NCI-H345 (cell line): ENCODE measurements at places on chromosomes 2 and 18.
A peak's percentile ranks its signal among the peaks of the same experiment; 100 is the strongest.

GRCh38 chr18:23857756-23858155 lies 156.8 kb upstream of the TTC39C start:
- DNase-seq: no peak

DNA sequence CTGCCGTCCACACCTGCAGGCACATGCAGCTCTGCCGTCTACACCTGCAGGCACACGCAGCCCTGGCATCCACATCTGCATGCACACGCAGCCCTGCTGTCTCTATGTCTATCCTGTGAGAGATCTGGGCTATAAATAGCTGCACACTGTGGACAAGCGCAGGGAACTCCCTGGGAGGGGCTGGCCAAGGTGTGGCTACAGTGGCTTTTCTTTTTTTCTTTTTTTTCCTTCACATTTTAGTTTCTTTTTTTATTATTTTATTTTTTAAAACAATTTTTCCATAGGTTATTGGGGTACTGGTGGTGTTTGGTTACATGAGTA lies 42.0 kb downstream of the TMEM182 start:
- DNase-seq: no peak

GRCh38 chr2:176612736-176613135 lies 343.5 kb downstream of the MTX2 start:
- DNase-seq: no peak

DNA sequence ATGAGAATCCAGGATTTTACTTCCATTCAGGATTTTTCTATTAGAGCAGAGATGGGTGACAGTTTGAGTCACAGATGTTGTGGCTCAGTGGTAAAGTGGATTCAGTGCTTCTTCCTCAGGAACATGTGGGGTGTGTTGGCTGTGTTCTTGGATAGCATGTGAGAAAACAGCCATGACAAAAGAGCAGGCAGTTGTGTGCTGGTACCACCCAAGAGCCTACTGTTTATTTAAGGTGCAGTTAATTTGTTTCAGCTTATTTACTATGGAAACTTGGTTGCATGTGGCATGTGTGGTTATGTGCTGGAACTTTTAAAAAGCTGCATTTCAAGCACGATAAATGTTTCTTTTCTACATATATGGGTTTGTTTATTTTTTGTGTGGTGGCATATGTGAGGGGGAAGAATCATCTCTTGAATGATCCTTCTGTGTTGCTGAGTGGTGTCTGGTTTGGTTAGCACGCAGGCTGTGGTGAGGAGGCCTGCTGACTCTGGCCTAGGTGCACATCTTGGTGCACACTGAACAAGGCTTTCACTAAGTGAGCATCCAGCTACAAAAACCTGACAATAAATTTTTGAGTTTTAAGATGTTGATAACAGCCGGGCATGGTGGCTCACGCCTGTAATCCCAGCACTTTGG lies 67.3 kb downstream of the SPTBN1 start:
- DNase-seq: no peak

DNA sequence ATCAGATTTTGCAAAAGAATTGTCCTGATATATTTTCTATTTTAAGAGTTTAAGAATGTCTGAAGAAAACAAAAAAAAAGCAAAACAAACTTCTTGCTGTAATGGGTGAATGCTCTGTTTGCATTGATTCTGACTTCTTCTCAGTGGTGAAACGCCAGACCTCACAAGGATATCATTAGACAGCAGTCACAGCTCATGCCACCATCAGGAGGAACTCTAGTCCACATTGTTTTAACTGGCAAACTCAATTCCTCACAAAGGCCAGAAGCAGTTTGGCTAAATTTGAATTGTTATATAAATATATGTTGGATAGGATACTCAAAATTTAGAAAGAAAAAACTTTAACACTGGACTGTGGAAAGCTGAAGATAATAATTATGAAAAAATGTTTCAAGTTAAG lies 89.4 kb downstream of the DOK6 start:
- DNase-seq: no peak

DNA sequence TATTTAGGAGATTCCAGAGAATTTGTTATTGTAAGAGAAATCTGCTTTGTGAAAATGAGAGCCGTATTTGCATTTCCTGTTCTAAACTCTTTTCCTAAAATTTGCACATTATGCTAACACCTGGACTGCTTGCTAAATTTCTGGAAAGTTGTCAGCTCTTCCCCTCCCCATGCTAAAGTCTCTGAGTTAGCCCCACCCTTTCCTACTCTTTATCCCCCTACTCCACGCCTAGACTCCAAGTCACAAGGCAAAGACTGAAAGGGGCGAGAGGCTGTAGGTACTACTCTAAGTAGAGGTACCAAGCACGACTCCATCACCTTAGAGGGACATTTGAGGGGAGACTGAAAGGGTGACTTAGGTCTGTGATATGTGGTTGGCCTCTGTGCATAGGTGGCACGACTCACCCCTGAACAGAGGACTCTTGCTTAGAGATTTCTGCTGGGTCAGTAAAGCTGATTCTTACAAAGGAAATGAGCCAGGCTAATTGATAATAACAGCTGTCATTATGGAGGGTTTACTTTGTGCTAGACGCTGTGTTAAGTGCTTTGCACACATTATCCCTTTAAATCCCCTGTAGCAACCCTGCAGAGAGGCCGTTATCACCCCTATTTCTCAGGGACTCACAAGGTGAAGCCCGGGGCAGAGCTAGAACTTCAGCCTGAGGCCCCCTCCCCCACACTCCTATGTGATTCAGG lies 373.5 kb downstream of the EN1 start:
- no peak for DNase-seq

GRCh38 chr18:54774423-54774822 lies 53.9 kb upstream of the RAB27B start:
- no peak for DNase-seq

GRCh38 chr2:157760949-157761348 lies 115.2 kb downstream of the ACVR1 start:
- DNase-seq: no peak

- no peak for DNase-seq
Observed at GRCh38 chr18:9828506-9829396, 57.0 kb upstream of the TXNDC2 start.

DNA sequence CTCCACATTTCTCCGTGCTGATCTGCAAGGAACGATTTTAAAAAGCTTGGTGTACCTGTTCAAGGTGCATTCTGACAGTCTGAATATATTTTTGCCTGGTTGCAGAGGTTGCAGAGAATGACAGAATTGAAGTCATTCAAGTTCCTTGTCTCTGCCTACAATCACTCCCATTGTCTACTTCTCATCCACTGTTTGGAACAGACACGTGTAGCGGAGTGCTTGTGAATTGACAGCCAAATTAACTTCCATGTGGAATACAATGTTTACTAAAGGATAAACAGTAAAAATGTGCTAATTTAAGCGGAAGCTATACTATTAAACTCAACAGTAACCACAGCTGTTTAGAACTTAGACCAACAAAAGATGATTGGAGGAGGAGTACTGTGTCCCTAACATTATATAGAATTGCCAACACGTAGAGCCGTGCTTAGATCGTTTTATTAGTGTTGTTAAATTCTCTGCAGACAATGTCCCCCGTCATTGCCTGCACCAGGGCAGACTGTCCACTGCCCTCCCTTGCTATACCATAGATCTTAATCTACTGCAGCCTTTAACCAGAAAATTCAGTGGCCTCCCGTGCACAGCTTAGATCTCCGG lies 87.3 kb upstream of the ZCCHC2 start:
- no peak for DNase-seq

DNA sequence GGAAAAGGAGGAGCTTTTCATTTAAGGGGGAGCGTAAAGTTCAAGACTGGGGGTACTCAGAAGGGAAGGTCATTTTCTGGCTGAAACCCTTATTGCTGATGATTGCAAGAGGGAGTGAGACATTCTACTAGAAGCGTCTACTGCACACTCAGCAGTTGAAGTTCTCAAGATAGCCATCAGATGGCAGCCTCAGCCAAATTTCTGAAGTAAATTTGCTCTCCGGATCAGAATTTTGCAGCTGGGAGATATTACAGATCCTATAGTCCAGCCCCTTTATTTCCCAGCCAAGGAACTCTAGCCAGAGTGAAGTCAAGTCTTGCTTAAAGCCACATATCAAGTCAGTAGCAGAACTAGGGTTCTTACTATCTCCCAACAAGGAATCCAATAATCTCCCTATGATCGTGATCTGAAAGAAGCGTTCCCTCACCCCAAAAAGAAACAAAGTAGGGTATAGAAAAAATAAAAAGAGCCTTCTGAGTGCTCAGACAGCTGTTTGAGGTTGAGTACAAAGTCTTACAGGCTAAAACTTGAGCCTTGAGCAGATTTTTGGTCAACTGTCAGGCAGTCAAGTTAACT lies 24.0 kb downstream of the RAX start:
- peak; percentile 78 for DNase-seq

DNA sequence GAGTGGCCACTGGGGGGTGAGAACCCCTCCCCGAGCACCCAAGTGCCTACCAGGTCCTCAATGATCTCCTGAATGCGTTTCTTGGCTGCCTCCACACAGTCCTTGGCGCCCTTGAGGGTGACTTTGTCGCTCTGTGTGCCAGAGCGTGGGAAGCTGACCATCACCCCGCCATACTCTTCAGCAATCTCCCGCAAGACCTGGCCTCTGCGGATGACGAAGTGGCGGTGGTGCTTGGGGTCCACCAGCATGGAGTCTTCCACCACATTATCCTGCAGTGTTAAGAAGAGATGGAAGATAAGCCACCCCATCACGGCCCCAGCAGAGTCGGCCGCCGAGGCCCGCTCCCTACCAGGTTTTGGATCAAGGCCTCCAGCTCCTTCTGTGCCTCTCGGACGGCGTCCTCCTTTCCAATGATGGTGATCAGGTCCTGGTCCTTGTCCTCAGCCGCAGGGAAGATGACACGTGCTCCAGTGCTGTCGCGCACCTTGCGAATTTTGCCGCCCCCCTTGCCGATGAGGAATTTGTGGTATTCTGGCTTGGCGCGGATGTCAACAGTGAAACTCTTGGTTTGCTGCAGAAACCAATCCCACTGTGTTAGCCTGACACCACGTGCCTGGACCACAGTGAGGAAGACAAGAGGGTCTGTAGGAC lies 51.2 kb downstream of the ANO7 start:
- no peak for DNase-seq

GRCh38 chr2:233832869-233833311 lies 21.4 kb downstream of the HJURP start:
- peak; percentile 21 for DNase-seq

DNA sequence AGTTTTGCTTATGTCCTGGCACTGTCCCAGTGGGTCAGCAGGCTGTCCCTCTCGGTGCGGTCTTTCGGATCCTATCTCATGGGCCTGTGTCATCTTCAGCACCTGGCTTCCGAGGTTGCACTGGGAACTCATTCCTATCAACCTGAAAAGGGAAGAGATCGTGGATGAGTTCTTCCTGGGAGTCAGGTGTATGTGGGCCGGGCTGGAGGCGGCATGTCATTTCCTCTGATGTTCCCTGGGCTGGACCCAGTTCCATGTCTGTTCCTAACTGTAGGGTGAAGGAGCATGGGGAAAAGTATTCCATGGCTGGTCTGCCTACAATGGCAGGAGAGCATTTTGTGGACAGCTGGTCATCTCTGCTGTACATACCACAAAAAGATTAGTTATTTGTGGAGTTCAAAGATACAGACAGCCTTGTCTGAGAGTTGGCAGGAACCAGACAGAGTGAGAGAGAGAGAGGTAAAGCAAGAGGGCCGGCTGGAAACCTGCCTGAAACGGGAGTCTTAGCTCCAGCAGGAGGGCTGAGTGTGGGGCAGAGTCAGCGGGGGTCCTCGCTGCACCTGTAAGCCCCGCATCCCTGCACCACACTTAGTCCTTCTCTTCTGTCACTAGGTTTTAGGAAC lies 25.2 kb downstream of the FAM228A start:
- DNase-seq: no peak

- no peak for DNase-seq
Observed at GRCh38 chr18:40980171-40980570, 974.9 kb upstream of the PIK3C3 start.

DNA sequence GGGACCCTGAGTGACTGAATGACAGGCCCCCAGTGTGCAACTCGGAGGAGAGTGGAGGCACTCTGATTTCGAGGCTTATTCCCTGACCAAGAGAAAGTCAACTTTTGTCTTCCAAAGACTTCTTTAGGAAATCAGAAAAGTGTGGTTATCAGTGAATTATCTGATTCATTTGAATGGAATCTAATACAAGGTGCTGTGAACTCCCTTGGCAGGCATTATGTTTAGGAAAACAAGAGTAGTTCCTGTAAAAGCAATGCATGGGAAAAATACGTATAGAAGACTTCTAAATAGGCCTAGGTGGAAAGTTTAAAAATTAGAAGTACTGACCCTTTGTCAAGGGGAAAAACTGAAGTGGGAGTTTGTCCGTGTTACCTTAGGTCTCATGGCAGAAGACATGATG lies 269.4 kb downstream of the GBX2 start:
- no peak for DNase-seq

DNA sequence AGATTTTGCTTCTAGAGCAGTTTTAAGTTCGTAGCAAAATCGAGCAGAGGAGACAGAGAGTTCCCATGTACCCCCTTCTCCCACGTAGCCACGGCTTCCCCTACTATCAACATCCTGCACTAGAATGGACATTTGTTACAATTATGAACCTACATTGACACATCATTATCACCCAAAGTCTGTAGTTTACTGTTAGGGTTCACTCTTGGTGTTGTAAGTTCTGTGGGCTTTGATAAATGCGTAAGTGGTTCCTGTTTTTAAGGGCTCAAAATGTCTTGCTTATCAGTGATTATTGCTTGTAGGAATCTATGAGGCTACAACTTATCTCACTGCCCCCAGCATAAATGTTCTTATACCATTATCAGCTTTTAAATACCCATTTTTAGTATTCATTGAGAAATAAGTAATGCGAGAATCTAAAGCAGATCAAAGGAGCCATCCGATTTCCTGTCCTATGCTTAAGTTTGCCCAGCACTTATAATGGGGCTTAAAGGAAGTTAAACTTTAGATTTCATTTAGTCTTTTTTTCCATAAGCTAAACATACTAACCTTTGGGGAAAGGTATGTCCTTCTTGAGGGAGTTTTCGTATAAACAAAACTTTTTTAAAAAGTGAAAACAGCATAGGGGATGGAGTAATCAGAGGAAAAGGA lies 118.7 kb downstream of the HAUS1 start:
- no peak for DNase-seq

DNA sequence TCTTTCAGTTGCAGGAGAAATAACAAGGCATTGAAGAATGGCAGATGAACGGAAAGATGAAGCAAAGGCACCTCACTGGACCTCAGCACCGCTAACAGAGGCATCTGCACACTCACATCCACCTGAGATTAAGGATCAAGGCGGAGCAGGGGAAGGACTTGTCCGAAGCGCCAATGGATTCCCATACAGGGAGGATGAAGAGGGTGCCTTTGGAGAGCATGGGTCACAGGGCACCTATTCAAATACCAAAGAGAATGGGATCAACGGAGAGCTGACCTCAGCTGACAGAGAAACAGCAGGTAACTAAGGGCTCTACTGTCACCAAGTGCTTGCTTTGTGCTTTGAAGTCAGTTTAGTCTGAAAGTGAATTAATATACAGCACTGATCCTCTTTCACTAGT lies 118.5 kb upstream of the UNC80 start:
- DNase-seq: no peak

- DNase-seq: no peak
Observed at GRCh38 chr2:227285741-227286236, 39.3 kb upstream of the MFF start.

GRCh38 chr2:180657054-180657453 lies 323.4 kb upstream of the UBE2E3 start:
- DNase-seq: no peak
